Activated T-helper 1 cell treated with anti-CD3 and anti-CD28 coated beads, Interleukin-2, amount 50 U/mL, for 16 hours (primary cell): ENCODE measurements at places on chromosomes 2 and 18.

GRCh38 chr2:24886691-24887304, 33.2 kb downstream of the ADCY3 start:
- no peak for DNase-seq

DNA sequence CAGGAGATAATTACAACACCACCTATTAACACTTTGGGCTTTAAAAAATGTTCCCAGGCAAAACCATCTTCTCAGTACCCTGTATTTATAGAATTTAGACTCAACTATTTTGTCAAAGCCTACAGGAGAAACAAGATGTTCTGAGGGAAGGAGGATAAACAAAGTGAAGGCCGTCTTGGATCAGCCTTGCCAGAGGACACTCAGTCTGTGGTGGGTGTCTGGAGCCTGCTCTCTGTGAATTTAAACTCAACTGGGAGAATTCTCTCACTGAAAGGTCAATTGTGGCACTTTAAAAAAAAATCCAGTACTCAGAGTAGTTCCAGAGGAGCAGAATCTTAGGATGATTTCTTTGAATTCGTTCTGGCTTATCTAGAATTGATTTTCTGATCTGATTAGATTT, 28.4 kb upstream of the SLC1A4 start:
- no peak for DNase-seq

- no peak for DNase-seq
Measured at GRCh38 chr2:70501728-70502127, 51.9 kb downstream of the TGFA start.

DNA sequence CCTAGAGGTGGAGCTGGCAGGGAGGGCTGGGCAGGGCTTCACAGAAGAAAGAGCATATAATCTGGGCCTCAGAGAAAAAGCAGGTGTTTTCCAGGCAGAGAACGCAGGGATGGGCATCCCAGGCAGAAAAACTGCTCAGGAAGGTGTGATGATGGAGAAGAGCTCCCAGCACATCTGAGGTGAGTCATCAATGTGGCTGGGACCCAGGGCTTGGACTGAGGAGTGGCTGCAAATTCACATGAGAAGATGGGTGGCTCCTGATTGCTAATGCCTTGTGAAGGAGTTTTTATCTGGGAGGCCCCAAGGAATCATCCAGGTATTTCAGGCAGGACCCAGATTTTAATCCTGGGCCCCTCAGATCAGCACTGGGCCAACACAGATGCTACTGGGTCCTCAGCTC, 10.2 kb downstream of the IL1F10 start:
- no peak for DNase-seq

DNA sequence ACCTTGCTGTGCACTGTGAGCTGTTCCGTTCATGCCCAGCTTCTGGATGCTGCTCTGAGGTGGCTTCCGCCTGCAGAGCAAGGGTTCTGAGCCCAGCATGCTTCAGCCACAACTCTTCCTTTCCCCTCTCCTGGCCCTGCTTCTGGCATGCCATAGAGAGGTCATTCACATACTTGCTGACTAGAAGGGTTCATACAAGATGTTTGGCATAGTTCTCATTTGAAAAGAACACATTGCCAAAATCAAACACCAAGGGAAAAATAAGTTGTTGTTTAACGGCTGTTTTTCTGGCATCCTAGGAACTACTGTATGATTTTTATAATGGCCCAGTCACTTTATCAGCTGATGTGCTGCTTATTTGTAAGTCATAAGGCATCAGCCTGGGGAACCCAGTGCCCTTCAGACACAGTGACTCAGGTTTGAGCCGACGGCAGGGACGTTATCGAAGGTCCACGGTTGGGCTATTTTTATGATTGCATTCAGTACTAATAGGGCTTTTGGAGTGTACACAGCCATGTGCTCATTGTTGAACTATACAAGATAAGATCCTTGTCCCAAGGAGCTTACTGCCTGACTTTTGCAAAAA, 53.9 kb upstream of the CTAGE1 start:
- no peak for DNase-seq

- no peak for DNase-seq
Measured at GRCh38 chr18:27994571-27994970, 182.4 kb downstream of the CDH2 start.
